ENCODE measurements at places on chromosomes 2 and 18.

DNA sequence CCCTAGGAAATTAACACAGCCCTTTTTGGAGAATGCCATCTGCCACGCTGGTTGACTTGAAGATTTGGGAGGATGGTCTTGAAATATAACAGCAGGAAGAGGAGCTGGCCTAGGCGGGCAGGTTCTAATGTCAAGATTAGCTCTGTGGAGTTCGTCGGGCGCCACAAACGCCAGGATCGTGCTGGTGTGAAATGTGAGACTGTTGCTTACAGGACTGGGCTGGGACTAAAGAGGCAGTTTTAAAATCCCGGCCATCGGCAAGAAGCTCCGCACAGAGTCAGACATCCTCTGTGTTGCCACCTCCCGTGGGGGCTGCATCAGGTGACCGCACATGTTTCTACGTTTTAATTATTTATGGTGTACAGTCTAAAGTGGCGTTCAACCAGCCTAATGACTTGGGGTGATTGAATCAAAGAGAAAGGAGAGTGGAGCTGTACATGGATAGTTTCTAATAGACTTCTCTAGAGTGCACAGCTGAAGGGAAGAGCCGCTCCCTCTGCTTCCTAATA is 99.4 kb upstream of the BCL11A start:
- no peak for DNase-seq

DNA sequence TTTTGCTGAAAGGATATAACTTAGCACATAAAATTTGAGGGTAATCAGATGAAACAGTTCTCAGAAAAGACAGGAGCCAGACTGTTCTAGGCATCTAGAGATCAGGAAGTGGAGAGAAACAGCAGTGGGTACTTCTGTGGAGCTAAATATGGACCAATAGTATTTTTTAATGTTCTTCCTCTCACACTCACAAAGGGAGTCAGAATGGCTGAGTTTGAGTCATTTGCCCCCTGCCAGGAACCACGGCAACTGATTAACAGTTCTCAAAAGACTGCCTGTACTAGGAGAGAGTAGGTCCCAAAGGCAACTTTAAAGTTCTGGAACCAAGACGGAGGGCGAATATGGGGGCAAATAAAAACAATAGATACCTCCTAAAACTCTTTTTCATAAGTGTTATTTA is 107.5 kb downstream of the GULP1 start:
- no peak for DNase-seq

DNA sequence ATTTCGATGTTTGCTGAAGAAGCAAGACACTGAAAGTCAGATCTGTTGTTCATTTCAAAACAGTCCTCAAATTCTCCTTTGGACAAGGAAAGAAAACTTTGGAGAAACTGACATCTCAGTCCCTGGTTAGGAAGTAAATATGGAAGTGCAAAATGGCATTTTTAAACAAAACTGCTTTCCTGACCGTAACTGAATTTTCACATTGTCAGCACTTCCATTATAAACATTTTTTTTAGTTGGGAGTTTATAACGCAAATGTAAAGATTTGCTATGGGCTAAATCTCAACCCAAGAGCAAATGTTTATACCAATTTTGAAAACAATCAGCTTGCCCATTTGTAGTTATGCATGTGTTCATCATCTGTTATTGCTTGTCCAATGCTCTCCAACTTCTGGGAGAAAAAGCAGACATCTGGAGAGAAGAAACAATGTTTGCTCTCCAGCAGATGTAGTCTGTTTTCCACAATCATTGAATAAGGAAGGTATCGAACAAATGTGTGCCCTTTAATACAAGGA is 520.1 kb downstream of the ARHGAP15 start:
- no peak for DNase-seq

DNA sequence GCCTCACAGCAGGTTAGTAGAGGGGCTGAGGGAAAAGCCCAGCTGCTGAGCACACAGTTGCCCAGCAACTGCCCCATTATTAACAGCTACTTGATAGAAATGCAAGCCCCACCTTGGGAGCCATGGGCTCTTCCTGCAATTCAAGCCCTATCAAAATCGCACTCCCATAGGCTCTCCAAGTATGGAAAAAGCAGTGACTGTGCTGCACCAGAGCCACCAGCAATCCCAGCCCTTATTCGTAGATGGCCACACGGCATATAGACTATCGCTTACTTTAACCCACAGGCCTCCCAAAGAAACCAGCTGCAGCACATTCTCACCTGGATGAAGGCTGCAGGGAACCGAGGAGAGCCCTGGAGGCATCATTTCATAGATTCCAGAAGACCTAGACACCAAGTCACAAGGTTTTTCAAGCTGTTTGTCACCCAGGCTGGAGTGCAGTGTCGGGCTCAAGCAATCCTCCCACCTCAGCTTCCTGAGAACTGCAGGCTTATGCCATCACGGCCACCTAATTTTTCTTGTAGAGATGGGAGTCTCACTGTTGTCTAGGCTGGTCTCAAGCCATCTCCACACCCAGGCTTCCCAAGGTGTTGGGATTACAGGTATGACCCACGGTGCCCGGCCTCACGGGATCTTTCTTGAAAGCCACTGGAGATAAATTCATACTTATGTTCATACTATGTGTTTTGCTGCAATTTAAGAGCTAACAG is 11.3 kb downstream of the NCL start:
- no peak for DNase-seq

GRCh38 chr2:148643998-148644882 is at the start of gene EPC2:
Gene EPC2, plus strand, starts transcription at chr2:148644751. Its CDS starts 267 bp downstream, at chr2:148645018.
- DNase-seq = peak; percentile 69

DNA sequence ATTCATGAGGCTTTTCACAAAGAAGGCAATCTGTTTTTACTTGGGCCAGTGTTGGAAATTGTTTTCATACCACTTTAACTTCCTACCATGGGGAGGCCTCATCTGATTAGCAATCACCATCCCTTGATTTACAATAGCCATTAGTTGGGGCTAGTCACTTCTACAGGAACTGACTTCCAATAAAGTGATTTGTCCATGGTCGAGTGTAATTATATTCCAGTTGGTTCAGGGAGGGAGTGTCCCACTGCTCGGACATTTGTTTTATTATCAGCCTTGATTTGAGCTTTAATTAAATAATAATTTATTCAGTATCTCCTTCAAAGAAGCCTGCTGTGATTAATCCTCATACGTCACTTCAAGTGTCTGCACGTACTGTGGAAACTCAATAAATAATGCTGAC is 233.9 kb upstream of the CNTNAP5 start:
- no peak for DNase-seq

GRCh38 chr2:73939419-73939818 is 12.7 kb downstream of the DGUOK start:
- no peak for DNase-seq

GRCh38 chr18:48858676-48859075 is 92.1 kb downstream of the SMAD7 start:
- no peak for DNase-seq

DNA sequence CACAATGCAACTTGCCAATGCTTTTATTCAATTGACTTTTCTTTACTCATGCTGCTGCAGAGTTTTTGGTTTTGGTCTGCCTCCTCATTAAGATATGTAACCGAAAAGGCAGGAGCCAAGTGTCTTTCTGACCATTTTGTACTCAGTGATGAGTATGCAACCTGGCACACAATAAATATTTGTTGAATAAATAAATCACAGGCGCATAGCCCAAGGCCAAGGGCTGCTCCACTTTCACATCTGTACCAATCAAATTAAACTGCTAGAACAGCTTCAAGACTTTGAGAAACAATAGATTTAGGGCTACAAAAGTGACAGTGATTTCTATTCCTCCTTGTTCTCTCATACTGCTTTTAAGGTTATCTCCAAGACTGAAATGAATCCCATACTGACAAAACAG is 828.2 kb downstream of the RNF144A start:
- no peak for DNase-seq

GRCh38 chr18:26621161-26622026 is 73.0 kb upstream of the KCTD1 start:
- no peak for DNase-seq

DNA sequence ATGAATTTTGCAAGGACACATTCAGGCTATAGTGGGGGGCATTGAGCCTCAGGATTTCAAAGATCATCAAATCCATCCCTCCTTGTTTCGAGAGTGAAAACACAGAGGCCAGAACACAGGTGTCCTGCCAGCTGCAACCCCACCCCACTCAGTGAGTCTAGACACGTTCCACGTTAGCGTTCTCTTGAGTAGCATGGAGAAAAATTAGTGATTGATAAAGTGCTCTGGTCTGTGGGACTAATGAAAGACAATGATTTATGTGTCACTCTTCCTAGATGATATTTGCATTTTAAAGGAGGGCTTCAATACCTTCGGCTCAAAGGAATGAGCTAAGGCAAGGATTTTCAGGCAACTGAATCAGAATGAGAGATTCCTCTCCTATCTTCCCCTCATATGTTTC is 43.8 kb downstream of the SLC4A3 start:
- no peak for DNase-seq

DNA sequence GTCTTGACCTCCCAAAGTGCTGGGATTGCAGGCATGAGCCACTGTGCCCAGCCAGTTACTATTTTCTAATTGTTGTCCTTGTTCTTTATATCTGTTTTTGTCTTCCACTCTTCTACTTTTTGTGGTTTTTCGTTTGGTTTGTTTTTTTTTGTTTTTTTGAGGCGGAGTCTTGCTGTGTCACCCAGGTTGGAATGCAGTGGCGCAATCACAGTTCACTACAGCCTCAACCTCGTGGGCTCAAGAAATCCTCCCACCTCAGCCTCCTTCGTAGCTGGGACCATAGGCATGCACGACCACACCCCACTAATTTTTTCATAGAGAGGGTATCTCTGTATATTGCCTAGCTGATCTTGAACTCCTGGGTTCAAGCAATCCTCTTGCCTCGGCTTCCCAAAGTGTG is 100.7 kb downstream of the EHBP1 start:
- DNase-seq = no peak

- no peak for DNase-seq
Observed at GRCh38 chr2:213238753-213239495, 45.3 kb upstream of the SPAG16 start.

- DNase-seq = no peak
Observed at GRCh38 chr2:207182911-207183310, 17.2 kb upstream of the KLF7 start.

GRCh38 chr2:232886632-232887031 is 16.6 kb downstream of the SNORC start:
- DNase-seq = no peak

- no peak for DNase-seq
Observed at GRCh38 chr2:75068546-75068945, 110.1 kb downstream of the POLE4 start.

DNA sequence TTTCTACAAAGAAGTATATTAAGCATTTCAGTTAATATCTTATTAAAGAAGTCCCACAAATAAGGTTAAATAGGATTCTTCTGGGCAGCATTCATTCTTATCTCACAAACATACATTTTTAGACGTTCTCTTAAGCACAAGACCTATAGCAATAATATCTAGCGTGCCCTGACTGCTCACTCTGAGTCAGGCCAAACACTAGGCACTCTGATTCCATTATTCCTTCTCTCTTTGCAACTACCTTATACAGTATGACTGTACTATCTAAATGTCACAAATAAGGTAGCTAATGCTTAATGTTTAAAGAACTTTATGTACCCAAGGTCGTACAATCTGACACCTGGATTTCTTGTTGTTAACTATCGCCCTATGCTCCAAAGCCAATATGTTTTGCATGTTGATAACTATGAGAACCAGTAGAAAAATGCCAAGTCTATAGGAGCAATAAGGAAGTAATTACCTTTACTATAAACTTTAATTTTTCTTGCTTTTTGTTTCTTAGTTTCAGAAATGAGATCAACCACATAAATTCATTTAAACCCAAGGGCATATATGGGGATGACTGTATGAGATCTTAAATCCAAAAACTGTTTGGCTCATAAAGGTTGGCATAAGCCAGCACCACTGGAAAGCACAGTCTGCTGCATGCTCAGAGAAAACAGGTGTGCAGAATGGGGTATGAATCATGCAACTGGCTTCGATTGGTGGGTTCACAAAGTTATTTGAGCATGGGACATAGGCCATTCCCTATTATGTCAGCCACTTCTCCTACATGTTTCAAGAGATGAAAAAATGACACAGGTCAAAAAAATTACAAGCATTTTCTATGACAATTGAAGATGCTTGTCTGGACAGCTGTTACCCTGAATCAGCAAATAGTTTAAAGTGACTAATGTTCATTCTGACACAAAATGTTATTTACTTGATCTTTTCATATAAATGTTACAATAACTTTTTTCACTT is 352.0 kb downstream of the IRS1 start:
- DNase-seq = no peak

All from NT2/D1 (cell line).